ENCODE measurements at places on chromosomes 6 and 20. TPM values are rescaled to one million over a fixed set of nuclear protein-coding genes. Genes with fewer than 3 reads are reported as not detected.

Gene SMPDL3A
- total RNA-seq: 1.8 TPM

GRCh38 chr6:1952740-1953360 is 292.6 kb downstream of the GMDS start:
- DNase-seq: peak; percentile 78
- H3K27me3 ChIP-seq: no peaks in the 10 kb centered on the region
- H3K36me3 ChIP-seq: no peaks in the 10 kb centered on the region
- H3K27ac ChIP-seq: no peak overlapping the region
- no peaks in the 10 kb centered on the region for H3K4me1 ChIP-seq

DNA sequence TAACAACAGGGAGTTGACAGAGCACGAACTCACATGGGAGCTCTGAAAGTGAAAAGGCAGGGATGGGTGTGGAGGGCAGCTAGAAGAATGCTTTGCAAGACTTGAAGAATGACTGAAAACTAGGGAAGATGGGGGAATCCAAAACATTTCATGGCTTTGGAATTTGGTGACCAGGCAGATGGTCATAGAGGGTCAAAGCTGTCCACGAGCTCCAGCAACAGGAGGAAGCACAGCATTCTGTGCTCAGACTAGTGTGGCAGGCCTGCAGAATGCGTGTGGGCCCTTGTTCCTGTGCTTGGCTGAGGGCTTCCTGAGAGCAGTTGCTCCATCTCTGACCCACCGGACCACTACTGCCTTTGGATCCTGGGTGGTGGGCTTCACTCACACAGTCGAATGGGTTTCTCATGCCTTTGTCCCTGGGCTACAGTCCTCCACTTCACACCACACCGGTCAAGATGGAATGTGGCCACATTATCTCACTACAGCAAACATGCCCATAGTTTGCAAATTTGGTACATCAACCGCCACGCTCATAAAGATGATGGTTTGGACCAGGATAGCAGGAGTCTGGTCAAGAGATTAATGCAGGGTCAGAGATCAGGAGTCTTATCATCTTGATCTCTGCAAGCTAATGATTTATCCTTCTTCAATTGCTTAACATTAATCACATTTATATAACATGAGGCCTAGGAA is 100.7 kb downstream of the SGK1 start:
- no peak overlapping the region for H3K27ac ChIP-seq
- no peak overlapping the region for H3K4me3 ChIP-seq
- no peak for DNase-seq
- H3K36me3 ChIP-seq: no peaks in the 10 kb centered on the region

Gene DHX35
- total RNA-seq: 12.2 TPM

Measured in Panc1 (cell line).